ENCODE measurements at places on chromosomes 4 and X. TPM values are rescaled to one million over a fixed set of nuclear protein-coding genes. Genes with fewer than 3 reads are reported as not detected.

EOLA1 gene
- 19.4 TPM for total RNA-seq

HSD17B13 gene
- not detected for total RNA-seq

PAK3 gene
- total RNA-seq = 0.03 TPM

GPR143 gene
- total RNA-seq = 215 TPM

EMCN gene
- not detected for total RNA-seq

GAGE1 gene
- 67.5 TPM for total RNA-seq

ARHGAP24 gene
- total RNA-seq = 10.5 TPM

CT47B1 gene
- total RNA-seq = not detected

MGAT4D gene
- not detected for total RNA-seq

MAGEB1 gene
- total RNA-seq = not detected

ASB9 gene
- total RNA-seq = 30.3 TPM

ZCCHC18 gene
- 0.32 TPM for total RNA-seq

ASB5 gene
- total RNA-seq = 5.2 TPM

RADX gene
- 7.4 TPM for total RNA-seq

DIPK2B gene
- not detected for total RNA-seq

SLC10A6 gene
- total RNA-seq = not detected

RASSF6 gene
- not detected for total RNA-seq

CFAP99 gene
- total RNA-seq = not detected

PNMA5 gene
- not detected for total RNA-seq

ARMCX4 gene
- 0.93 TPM for total RNA-seq

SLC49A3 gene
- not detected for total RNA-seq

STAP1 gene
- not detected for total RNA-seq

All from SK-MEL-5 (cell line).